ENCODE measurements at places on chromosomes 12 and 14. TPM values are rescaled to one million over a fixed set of nuclear protein-coding genes. Genes with fewer than 3 reads are reported as not detected.

Gene KRT73
- polyA plus RNA-seq, result not detected

Gene LHX5
- not detected for polyA plus RNA-seq

DNA sequence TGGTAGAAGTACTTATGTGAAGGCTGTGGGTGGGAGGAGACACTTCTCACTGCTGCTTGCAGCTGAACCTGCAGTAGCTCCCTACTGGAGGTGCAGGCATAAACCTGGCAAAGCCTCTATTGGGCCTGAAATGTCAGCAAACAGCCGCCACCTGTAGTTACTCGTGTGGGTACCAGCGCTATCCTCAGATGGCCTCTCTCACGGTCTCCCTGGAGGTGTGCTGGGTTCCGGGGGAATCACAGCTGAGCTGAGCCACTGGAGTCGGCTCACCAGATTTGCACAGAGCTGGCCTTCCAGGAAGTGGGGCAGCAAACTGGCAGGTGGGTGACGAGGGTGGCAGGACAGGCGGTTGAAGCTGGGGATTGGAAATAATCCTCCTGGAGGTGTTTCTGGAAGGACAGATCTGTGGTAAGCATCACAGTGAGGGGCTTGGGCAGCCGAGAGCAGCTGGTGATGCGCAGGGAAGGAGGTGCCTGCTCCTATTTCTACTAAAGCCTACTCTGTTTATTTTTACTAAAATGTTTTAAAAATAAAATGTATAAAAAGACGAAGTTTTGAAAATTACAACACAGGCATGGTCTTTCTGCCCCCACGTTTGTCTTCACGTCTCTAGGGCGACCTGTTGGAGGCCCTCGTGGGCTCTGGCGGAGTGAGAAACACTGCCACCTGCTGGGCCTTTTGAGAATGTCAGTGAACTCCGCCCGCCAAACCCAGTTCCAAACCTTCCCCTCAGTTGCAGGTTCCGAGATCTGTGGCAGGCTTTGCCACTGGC is 67.8 kb upstream of the PLEKHG3 start:
- DNase-seq, result no peak

GRCh38 chr14:58882577-58883018 is 244.8 kb downstream of the DACT1 start:
- DNase-seq, result no peak

GRCh38 chr12:62709311-62709710 is 225.6 kb downstream of the PPM1H start:
- no peak for DNase-seq

DNA sequence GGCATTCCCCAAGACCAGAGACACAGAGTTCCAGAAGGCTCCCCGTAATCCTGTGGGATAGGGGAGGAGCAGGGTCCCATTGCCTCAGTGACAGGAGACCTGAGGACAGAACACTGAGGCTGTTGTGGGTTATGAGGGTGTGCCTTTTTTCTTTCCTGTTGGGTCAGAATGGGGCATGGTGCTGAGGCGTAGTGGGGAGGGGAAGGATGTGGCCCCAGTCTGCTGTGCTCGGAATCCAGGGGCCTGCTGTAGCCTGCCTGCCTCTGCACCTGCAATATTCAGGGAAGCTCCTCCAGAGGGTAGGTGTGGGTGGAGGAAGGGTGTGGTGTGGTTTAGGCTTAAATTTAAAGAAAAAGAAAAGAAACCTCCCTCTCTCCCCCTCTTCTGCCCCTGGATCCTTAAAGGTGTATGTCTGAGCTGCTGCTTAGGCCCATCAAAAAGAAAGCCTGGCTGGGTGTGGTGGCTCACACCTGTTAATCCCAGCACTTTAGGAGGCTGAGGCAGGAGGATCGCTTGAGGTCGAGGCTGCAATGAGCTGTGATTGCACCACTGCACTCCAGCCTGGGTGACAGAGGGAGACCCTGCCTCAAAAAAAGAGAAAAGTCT is 18.7 kb downstream of the PLEKHG3 start:
- DNase-seq, result no peak

GRCh38 chr12:6202304-6202703 is 2.1 kb downstream of the CD9 start:
- DNase-seq, result no peak

DNA sequence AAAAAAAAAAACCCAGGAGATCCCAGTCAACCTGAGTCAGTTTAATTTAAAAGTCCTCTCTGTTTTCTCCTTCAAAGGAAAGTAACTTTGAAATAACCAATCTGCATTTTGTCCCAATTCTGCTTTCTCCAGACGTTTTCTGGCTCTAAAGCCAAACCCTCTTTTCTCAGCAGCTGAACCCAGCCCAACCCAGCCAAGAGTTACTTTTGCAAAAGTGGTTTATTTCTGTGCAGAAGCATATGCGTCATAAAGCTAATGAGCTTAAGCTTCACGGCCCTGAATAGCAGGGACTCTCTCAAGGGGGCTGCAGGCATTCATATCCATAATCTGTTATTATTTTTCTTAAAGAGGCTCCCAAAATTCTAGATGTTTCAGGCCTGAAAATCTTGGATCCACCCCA is 176.6 kb downstream of the GALC start:
- DNase-seq, result no peak

GRCh38 chr14:99544991-99545390 is 59.0 kb downstream of the CCDC85C start:
- DNase-seq, result no peak
